ENCODE measurements at places on chromosomes 12 and 14.

DNA sequence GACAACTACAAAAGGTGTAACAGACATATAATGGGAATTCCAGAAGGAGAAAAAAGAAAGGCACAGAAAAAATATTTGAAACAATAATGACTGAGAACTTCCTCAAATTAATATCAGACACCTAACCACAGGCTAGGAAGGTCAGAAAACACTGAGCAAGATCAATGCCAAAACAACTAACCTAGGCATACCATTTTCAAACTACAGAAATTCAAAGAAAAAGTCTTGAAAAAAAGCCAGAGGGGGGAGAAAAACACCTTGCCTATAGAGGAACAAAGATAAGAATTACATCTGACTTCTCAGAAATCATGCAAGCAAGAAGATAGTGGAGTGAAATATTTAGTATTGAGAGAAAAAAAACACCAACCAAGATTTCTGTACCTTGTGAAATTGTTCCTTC lies 77.8 kb downstream of the RIN3 start:
- no peak for DNase-seq

GRCh38 chr14:24662753-24663152 lies 28.8 kb upstream of the GZMB start:
- no peak for DNase-seq

- DNase-seq = no peak
These were observed 30.5 kb upstream of the MON2 start for GRCh38 chr12:62436164-62436503.

- no peak for DNase-seq
These were observed 36.5 kb upstream of the TMPRSS12 start for GRCh38 chr12:50806176-50806575.

GRCh38 chr12:53749986-53750811 lies 1.6 kb downstream of the CISTR start:
- no peak for DNase-seq

GRCh38 chr12:118328486-118329330 lies 44.0 kb downstream of the TAOK3 start:
- no peak for DNase-seq

Measured in CD4-positive, alpha-beta T cell treated with Interleukin-15 for 1 hour (primary cell).